CD4-positive, alpha-beta T cell treated with Interleukin-15 for 1 hour (primary cell): ENCODE measurements at places on chromosomes 11 and 22.
A peak's percentile ranks its signal among the peaks of the same experiment; 100 is the strongest.

DNA sequence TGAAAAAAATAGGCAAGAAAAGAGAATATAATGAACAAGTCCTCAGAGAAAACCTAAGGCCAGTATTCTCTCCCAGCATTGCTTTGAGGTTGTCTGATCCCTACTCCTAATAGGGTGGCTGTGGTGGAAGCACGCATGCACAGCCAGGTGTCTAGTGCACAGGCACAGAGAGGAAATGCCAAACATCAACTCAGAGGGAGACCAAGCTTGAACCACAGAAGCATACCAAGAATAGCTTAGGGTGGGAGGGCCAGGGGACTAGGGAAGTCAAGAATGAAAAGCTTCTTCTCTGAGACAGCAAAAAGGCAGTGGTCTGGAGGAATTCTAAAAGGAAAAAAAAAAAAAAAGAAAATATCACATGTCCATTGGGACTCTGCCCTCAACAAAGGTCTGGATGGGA, 244.1 kb upstream of the API5 start:
- DNase-seq: no peak

DNA sequence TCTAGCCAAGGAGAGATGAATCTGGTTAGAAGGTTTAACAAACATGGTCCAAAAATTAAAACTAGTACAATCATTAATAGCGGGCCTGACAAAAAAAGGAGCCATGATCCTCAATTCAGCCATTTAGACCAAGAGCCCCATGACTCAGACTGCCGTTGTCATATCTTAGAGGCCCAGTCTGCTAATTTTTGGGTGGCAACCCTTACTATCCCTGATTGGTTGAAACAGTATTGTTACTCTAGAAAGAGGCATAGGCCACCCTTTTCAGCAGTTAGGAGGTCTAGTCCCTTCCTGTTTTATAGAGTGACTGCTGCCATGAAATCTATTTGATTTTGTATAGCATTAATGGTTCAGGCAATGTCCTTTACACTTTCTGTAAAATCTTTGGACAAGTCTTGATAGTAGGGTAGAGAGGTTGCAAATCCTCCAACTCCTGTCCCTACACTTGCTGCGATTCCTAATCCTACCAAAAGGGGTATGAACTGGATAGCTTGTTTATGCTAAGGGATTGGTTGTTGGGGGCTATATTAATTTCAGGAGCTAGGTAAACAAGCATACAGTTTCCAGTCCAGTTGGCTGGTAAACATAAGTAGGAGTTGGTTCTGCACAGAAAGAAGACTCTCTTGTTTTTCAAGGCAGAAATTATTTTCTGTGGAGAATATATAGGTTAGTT, 1056.3 kb upstream of the CNTN5 start:
- no peak for DNase-seq

- DNase-seq: no peak
Observed at GRCh38 chr22:36986242-36986821, 32.9 kb downstream of the TST start.

GRCh38 chr22:48584170-48584569, 1243.5 kb downstream of the BRD1 start:
- no peak for DNase-seq

DNA sequence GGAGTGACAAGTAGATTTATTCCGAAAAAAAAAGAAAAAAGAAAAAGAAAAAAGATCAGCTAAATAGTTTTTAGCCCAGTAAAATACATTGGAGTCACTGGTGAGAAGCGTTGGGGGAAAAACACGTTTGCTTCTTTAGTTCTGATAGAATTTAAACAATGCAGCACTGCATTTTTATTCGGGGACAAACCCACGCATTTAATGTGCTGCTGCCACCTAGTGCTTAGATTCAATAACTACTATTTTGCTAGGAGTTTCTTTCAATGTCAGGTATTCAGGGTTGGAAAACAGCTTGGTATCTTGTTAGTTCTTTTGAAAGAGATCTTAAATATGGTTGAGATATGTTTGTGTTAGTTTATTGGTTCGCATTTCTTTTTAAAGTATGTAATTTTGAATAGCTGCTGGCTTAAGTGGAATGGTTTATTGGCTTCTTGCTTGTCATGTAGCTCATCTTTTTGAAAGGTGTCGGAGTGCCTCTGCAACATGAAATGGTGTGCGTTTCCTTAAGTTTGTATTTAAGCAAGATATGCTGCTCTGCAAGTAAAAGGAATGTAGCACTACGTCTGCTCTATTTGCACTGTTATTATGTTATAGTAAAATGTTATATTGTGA, 41.9 kb downstream of the SVIP start:
- no peak for DNase-seq

DNA sequence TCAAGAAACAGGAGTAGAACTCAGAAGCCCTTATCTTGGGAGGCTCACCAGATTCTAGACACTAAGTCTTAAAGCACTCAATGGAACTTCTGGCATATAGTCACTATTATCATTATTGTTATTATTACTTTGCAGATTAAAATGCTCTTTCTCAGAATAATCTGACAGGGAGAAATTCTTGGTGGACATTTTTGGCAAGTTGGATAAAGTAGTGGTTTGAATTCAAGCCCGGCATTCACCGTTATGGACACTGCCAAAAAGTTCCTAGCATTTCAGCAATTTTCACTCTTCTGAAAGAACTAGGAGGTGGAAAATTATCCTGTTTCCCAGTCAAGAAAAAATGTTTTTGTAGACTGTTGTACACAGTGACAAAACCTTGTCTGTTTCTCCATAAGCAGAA, 179.6 kb upstream of the ISX start:
- no peak for DNase-seq

GRCh38 chr22:31945443-31945855, 1.1 kb downstream of the YWHAH start:
- no peak for DNase-seq

- DNase-seq: peak; percentile 89
Observed at GRCh38 chr11:66317723-66318599, 1.1 kb upstream of the CD248 start.
